CD4-positive, alpha-beta T cell treated with Interleukin-2 at 100 ng/mL for 4 hours (primary cell): ENCODE measurements at places on chromosomes 5 and 9.

GRCh38 chr5:97623441-97623840, 440.4 kb upstream of the RIOK2 start:
- no peak for DNase-seq

GRCh38 chr5:173643964-173644363, 27.5 kb upstream of the BOD1 start:
- DNase-seq: no peak

DNA sequence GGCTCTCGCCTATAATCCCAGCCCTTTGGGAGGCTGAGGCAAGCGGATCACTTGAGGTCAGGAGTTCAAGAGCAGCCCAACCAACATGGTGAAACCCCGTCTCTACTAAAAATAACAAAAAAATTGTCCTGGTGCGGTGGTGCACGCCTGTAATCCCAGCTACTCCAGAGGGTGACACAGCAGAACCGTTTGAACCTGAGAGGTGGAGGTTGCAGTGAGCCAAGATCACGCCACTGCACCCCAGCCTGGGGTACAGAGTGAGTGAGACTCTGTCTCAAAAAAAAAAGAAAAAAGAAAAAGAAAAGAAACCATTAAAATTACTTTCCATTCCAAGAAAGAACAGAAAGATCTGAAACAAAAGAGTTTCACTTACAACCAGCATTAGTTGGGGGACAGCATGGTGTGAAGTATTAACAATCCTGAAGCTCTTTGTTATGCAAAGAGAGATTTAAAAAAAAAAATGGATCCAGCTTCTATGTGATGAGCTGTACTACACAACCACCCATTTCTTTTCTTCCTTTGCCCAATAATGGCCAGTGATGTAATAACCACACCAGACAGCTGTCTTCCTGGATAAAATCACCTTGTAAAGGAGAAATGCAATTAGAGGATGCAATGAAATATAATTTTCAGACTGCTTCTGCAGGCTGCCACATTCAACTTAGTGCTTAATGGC, 76.9 kb downstream of the MED27 start:
- DNase-seq: no peak

- no peak for DNase-seq
Observed at GRCh38 chr5:175353926-175354325, 90.1 kb downstream of the DRD1 start.

- DNase-seq: no peak
Observed at GRCh38 chr9:92159058-92159457, 43.8 kb upstream of the SPTLC1 start.

- peak; percentile 71 for DNase-seq
Observed at GRCh38 chr5:59188419-59189225, 605.7 kb downstream of the RAB3C start.
